ENCODE measurements at places on chromosomes 3 and 15. TPM values are rescaled to one million over a fixed set of nuclear protein-coding genes. Genes with fewer than 3 reads are reported as not detected.

The LSAMP gene
- 1.6 TPM for polyA plus RNA-seq

The STRIT1 gene
- 0.18 TPM for polyA plus RNA-seq

The TMC3 gene
- not detected for polyA plus RNA-seq

The GRM2 gene
- 0.03 TPM for polyA plus RNA-seq

The SMAD6 gene
- 10.4 TPM for polyA plus RNA-seq

The SELENOT gene
- polyA plus RNA-seq: 19.4 TPM

DNA sequence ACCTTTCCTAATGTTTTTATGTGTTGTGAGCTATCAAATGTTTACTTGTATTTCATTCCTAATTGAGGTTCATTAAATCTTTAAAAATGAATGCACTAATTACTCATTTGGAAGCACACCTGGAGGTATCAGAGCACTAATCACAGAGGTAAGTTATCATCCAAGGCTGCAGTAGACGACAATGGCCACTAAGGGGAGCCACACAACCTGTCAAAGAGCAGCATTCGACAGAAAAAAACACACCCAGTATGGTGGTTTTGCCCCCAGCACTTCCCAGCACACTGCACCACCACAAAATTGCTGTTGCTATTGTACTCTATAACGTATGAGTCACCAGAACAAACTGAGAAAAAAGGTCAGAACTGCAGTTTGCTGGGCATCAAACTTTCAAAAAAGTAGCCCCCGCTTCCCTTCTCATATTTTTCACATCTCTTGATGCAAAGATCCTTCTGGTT, 205.9 kb upstream of the IGF1R start:
- no peak overlapping the region for H3K27ac ChIP-seq
- H3K4me3 ChIP-seq: no peak overlapping the region
- H3K27me3 ChIP-seq: no peaks in the 10 kb centered on the region
- no peak for DNase-seq
- no peaks in the 10 kb centered on the region for H3K36me3 ChIP-seq

DNA sequence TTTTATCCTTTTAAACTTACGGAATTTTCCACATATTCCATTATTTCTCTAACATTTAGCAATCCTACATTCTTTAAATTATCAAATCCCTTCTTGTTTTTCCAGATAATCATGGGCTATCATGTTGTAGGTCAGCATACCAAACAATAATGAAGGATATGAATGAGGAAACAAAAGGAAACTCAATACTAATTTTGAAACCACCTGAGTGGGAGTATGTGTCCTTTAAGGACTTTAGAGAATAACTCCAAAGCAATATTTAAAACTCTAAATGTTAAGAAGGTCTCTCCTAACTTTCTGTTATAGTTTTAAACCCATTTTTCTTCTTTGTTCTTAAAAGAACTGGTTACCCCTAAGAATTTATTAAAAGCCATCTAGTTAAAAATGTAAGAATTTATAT, 43.0 kb downstream of the TP53BP1 start:
- H3K4me1 ChIP-seq: no peaks in the 10 kb centered on the region
- no peaks in the 10 kb centered on the region for H3K27me3 ChIP-seq
- H3K27ac ChIP-seq: no peak overlapping the region

- H3K27ac ChIP-seq: no peak overlapping the region
Observed at GRCh38 chr3:49495023-49495422, 25.0 kb downstream of the DAG1 start.

GRCh38 chr3:25433868-25434267, 5.8 kb downstream of the RARB start:
- H3K36me3 ChIP-seq: no peaks in the 10 kb centered on the region

GRCh38 chr3:80351201-80351600, 583.4 kb upstream of the ROBO1 start:
- no peak overlapping the region for H3K27ac ChIP-seq
- no peak overlapping the region for H3K4me3 ChIP-seq
- no peaks in the 10 kb centered on the region for H3K27me3 ChIP-seq
- no peak for DNase-seq
- H3K36me3 ChIP-seq: no peaks in the 10 kb centered on the region

DNA sequence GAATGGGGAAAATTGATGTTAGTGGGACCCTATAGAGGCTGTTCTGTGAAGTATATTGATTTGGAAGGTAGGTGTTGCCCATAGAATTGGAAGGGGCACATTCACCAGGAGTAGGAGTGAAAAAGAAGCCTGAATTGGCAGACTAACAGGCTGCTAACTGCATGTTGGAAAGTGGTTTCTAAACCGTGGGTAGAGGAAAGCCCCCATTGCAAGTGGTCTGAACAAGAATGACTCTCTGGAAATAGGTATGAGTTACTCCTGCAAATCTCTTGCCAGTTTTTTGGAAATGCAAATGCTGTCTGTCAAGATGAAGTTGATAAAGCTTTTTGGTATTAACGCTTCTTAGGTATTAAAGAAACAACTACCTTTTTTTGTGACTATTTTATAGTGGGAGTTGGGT, 3.5 kb downstream of the UBE2E1 start:
- no peaks in the 10 kb centered on the region for H3K36me3 ChIP-seq
- H3K27ac ChIP-seq: peak overlapping the region; percentile 89
- H3K4me1 ChIP-seq: peaks cover 27% of the 10 kb centered on the region

GRCh38 chr3:67077656-67078055, 79.5 kb downstream of the KBTBD8 start:
- H3K4me1 ChIP-seq: no peaks in the 10 kb centered on the region
- no peak for DNase-seq
- no peak overlapping the region for H3K4me3 ChIP-seq
- H3K27me3 ChIP-seq: no peaks in the 10 kb centered on the region
- H3K36me3 ChIP-seq: no peaks in the 10 kb centered on the region

DNA sequence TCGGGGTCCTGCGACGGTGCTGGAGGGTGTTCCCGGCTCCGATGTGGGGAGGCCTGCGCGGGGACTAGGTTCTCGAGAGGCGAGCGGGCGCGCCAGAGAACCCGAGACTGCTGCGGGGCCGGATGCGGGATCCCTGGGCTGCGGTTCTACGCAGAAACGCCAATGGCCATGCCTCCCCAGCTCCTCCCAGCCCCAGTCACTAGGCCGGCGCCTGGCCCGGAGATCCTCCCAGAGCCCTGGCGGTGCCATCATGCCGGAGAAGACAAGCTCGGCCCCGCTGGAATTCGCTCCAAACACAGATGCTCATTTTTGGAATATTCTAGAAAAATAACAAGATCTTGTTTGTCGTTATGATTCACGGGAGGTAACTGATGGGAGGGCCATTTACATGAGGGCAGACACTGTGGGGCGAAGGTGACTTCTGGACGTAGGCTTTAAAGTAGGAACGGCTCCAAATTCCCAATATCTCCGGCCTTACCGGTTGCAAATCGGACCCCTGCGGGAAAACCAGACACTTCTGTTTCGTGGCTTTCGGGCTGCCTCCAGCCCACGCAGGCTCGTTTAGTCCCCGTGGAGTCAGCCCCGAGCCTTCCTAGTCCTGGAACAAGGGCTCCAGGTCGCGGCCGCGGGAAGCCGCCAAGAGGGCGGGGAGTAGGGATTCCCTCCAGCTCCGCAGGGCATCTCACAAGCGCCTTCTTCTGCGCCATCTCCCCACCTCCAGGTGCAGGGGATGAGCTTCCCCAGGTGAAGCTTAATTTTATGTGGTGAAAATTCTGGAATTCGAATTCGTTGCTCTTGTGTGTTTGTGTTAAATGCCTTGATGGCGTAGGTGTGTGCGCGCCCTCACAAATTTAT, 74.8 kb upstream of the POLG start:
- no peak for DNase-seq
- no peak overlapping the region for H3K27ac ChIP-seq
- H3K4me3 ChIP-seq: no peak overlapping the region
- no peaks in the 10 kb centered on the region for H3K36me3 ChIP-seq

GRCh38 chr3:10015461-10015904, 10.8 kb upstream of the FANCD2 start:
- no peaks in the 10 kb centered on the region for H3K36me3 ChIP-seq
- H3K4me1 ChIP-seq: peaks cover 23% of the 10 kb centered on the region
- peak; percentile 82 for DNase-seq
- H3K27ac ChIP-seq: peak overlapping the region; percentile 89

- no peak for DNase-seq
- no peak overlapping the region for H3K27ac ChIP-seq
- H3K4me1 ChIP-seq: no peaks in the 10 kb centered on the region
- H3K4me3 ChIP-seq: no peak overlapping the region
- no peaks in the 10 kb centered on the region for H3K36me3 ChIP-seq
Observed at GRCh38 chr3:118813472-118813871, 221.2 kb downstream of the IGSF11 start.

GRCh38 chr3:72386327-72387000, 461.8 kb downstream of the SHQ1 start:
- no peak for DNase-seq
- H3K4me1 ChIP-seq: peaks cover 30% of the 10 kb centered on the region
- H3K36me3 ChIP-seq: no peaks in the 10 kb centered on the region
- H3K4me3 ChIP-seq: no peak overlapping the region
- no peaks in the 10 kb centered on the region for H3K27me3 ChIP-seq
- H3K27ac ChIP-seq: no peak overlapping the region

- no peaks in the 10 kb centered on the region for H3K36me3 ChIP-seq
- no peak for DNase-seq
- H3K4me1 ChIP-seq: peaks cover 63% of the 10 kb centered on the region
- H3K4me3 ChIP-seq: peak overlapping the region; percentile 78
- peak overlapping the region; percentile 88 for H3K27ac ChIP-seq
- H3K27me3 ChIP-seq: peaks cover 49% of the 10 kb centered on the region
Observed at GRCh38 chr3:129001806-129002572, 885 bp downstream of the EFCC1 start.

DNA sequence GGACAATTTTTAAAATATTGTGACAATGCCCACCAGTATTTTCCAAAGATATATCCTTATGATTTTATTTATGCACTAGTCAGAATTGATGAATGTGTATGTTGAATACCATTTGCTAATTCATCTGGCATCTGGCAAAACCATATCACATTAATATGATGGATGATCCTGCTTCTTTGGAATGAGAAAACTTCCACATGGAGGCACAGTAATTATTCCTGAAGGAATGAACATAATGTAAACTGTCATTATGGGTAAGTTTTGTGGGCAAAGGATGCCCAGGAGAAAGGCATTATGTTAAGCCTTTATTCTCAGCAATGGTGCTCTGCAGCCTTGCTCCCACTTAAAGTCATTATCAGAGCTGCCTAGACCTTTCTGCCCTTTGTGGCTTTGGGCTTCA, 113.0 kb upstream of the MME start:
- H3K4me3 ChIP-seq: no peak overlapping the region
- no peaks in the 10 kb centered on the region for H3K4me1 ChIP-seq
- DNase-seq: no peak

- H3K27me3 ChIP-seq: no peaks in the 10 kb centered on the region
- no peak overlapping the region for H3K4me3 ChIP-seq
- DNase-seq: no peak
Observed at GRCh38 chr15:91886878-91887277, 33.4 kb downstream of the SLCO3A1 start.

DNA sequence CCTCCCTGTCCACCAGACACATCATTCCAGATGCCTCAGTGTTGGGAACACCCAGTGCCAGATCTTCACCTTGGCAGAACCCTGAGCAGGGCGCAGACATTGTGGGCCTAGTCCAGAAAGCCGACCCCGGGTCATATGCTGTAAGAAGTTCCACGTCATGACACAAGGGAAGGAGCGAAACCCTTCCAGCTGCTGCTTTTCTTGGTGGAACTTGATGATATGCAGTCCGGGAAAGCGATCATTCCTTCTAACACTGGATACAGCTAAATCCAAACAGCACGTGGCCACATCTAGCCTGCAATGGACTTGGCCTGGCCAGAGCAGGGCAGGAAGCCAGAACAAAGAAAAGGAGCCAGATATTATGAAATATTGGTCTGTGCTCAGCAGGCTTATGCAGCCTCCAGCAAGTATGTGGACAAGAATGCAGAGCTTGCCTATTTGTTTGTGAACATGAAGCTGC, 22.0 kb downstream of the GASK1A start:
- H3K4me3 ChIP-seq: no peak overlapping the region
- H3K27ac ChIP-seq: peak overlapping the region; percentile 65
- H3K36me3 ChIP-seq: no peaks in the 10 kb centered on the region
- no peaks in the 10 kb centered on the region for H3K27me3 ChIP-seq
- peak; percentile 80 for DNase-seq
